Activated CD4-positive, alpha-beta T cell treated with anti-CD3 and anti-CD28 coated beads, Interleukin-2, amount 50 U/mL, for 16 hours (primary cell): ENCODE measurements at places on chromosomes 3 and 15.
A peak's percentile ranks its signal among the peaks of the same experiment; 100 is the strongest.

DNA sequence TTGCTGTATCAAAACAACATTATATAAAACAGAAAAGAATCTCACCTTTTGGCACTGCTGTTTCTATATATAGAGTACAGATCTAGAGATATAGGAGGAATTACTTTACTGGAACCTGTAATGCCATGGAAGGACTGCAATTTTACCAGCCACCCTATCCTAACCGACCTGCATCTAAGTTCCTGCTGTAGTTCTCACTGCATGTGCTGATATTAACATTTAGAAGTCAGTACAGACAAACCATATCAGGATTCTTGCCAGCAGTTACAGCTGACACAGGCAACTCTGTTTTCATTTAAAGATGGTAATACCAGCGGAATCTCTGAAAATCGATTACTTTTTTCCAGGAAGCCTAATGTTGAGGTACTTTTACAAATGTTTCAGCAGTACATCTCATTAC, 73.4 kb upstream of the MYO5C start:
- no peak for DNase-seq

GRCh38 chr3:146702237-146702636, 97.1 kb upstream of the PLSCR5 start:
- no peak for DNase-seq

DNA sequence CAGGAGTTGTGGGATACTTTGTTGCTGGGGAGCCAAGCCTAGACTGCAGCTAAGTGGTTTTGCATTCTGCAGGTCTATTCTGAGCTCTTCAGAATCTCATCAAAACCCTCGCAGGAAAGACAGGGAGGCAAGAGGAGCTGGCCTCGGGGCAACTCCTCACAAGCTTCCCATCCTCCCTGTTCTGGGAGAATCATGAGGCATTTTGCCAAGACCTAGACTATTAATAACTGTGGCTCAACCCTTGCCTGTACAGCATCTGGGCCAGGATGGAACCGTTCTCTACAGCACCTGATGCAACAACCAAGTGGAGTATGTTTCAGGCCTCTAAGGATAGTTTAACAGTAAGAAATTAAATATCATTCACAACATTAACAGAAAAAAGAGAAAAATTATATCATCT, 20.2 kb upstream of the SLC6A20 start:
- DNase-seq = no peak

GRCh38 chr15:93895976-93896770, 335.2 kb upstream of the MCTP2 start:
- DNase-seq = no peak

GRCh38 chr3:71423151-71423906, 160.2 kb downstream of the FOXP1 start:
- no peak for DNase-seq

GRCh38 chr3:99625237-99625622, 13.2 kb upstream of the COL8A1 start:
- DNase-seq = no peak

DNA sequence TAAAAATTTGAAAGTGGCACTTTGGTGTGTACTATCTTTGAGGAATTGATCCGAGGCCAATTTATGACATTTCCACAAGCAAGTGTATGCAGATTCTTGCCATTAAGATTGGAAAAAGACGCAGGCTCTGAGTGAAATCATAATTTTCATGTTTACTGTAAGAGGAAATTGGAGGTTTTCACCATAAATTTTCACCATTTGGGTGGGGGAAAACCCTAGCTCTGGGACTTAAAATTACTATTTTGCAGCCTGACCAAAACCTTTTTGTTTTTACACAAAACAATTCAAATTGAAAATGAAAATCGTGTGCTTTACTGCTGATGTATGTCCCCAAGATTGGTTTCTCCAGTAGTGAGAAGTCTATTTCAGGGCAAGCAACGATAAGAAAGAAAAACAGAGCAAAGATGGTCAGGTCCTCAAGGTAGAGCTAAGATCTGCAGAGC, 282.6 kb downstream of the FOXP1 start:
- peak; percentile 86 for DNase-seq

- no peak for DNase-seq
These were observed 112.1 kb downstream of the IQSEC1 start for GRCh38 chr3:12961007-12961696.

GRCh38 chr3:123758081-123758564, 126.0 kb downstream of the MYLK start:
- no peak for DNase-seq

DNA sequence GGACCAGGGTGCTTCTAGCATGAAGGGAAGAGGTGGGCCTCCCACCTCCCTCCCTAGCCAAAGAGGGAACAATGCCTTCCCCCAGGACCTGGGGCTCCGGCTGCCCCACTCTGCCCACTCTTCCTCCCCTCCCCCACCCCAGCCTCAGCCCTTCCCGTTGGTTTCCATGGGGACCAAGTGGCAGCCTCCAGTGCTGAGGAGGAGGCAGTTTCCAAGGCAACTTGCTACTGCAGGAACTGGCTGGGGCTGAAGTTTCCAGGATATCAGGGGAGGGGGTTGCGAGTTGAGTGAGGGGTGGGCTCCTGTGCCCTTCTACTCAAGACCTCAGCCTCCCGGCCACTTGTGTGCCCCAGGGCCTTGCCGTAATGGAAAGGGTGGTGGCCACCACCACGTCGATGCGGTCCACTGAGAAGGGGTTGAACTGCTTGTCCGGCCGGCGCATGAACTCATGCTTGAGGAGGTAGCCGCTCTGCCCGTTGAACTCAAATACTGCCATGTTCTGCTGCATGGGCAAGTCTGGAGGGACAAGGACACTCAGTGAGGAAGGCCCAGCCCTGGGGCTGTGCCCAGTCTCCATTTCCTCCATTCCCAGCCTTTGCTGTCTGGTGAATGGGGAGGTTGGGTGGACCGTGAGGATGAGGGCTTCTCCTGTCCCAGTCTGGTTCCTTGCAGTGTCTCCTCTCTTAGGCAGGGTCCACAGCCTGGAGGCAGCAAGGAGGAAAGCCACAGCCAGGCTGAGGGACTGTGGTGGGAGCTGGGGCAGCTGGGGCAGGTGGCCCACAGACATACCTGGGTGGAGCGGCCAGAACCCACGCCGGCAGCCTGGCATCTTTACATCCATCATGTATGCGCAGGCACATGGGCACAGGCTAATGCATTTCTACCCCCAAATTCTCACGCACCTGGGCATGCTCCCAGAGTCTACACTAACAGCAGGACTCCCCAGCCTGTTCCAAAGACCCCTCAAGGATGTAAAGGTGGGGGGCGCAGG, 11.3 kb upstream of the ANKRD63 start:
- DNase-seq = no peak

DNA sequence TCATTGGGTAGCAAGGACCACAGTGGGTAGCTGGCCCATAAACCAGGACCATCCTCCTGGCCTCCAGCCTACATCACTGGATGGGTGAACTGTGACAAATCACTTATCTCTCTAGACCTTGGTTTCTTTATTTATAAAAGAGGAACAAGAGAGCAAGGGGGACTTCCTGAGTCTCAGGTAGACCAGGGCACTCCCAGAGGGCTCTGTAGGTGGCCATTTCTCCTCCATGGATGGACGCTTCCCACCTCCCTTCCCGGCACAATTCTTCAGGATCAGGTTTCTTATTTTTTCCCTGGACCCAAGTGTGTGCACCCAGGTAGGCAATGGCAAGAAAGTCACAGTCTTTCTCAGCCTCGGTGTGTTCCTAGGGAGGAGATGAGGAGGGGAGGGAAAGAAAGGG, 41.4 kb upstream of the SPATA12 start:
- no peak for DNase-seq

DNA sequence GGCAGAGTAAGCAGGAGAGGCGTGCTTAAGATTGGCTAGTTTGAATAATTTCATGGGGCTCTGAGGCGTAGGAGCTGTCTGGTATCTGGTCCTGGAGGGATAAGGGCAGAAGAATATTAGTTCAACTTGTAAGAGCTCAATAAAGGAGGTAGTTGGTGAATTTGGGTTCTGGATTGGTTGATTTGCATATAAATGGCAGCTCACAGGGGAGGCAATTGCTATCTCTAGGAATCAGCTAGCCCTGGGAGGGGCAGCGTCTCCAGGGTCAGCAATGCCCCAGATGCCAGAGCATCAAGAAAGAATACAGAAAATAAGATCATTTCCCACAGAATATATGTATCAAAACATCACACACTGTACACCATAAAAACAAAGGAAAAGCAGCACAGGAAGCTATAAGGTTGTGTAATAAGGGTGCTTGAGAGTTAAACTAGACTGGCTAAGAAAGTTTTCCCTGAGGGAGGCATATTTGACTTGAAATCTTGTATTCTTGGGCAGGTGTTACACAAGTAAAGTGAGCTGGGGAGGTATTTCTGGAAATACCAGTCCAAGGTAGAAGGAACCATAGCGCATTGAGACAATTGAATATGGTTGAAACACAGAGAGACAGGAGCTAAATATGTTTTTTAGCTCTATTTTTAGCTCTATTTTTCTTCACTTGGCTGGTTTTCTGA, 6.1 kb downstream of the MOBP start:
- DNase-seq = no peak

DNA sequence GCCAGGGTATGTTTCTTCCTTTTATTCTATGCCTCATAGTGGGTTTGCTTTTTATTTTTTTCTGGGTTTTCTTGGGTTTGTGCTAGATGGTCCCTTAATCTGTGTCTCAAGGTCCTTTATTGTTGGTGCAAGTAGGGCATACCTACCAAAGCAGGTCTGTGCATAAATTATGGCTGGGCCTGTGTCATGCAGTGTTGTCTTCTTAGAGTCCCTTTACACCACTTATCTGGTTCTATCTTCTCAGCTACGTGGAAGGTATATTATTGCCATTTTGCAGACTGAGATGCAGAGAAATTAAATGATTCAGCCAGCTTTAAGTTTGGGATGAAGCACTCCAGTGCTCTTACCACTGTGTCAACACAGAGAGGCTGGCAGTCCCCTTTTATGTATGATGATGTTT, 293.5 kb upstream of the SOX2 start:
- DNase-seq = no peak

DNA sequence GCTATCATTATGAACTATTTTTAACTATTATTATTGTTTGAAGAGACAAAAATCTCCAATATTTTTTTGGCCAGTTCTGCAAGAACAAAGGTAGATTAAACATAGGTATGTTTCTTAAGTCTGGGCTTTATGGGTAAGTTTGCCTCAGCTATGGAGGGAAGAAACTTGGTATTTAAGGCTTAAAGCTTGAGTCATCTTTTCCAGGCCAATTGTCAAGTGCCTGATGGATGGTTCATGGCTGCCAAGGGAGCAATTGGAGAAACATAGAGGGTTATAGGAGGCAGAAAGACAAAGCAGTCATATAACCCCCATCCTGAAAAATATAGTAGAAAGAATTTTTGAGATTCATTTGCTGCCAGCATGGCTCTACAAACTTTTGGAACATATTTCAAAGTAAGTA, 7.2 kb upstream of the STAC start:
- no peak for DNase-seq

- DNase-seq = no peak
These were observed 27.5 kb downstream of the CCDC12 start for GRCh38 chr3:46948830-46949671.

DNA sequence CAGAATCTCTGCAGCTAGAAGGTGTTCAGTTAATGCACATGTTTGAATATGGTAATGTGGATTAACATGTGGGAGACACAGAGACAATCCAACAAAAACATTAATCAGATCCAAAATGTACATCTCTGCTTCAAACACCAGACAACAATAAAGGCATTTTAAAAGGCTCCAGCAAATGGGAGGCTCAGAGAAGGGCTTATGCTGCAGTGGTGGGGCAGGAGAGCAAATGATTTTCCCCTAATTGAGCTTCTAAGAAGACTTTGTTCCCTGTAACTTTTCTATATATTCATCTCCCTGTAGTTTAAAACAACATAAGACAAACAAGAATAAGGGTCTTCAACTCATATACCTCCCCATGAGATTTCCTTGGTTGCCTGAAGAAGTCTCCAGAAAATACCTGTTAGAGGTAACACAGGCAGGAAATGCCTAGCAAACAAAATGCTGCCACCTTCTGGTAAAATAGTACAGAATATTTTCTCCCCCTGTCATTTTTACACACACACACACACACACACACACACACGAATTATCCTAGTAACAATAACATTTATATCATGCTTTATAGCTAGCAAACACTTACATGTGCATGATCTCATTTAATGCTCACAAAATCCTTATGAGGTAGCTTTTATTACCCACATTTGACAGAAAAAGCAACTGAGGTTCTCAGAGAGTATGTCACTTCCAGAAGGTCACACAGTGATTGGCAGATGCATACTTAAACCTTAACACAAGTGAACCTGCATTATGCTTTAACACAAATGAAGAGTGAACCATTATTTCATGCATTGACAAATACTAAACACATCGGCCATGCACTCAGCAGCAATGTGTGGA, 123.4 kb upstream of the MB21D2 start:
- DNase-seq = peak; percentile 51

DNA sequence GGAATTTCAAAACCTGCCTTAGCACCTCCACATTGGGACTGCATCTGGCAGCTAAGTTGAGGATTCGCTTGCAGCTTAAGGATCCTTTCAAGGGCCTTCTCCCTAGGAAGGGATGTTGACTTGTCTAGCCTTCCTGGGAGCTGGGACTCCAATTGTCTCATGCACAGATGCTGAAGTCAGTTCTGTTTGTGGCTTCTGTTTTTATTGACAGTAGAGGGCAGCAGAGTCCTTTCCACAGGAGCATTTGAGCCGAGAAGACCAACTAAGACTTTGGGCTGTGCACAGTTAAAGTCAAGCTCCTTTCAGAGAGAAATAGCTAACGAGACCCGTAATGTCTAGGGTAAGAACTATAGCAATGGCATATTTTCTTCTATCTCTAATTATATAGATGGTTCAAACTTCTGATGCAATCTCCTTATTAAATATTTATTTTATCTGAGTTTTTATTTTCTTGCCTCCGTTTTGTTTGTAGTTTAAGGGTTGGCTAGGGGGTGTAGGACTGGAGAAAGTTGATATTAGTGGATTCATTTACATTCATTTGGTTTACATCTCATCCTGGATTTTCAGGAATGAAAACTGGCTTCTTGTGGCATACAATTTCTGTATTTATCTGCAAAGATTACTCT, 59.7 kb upstream of the KBTBD8 start:
- peak; percentile 58 for DNase-seq

GRCh38 chr3:169344465-169344864, 319.0 kb downstream of the MECOM start:
- DNase-seq = peak; percentile 0

GRCh38 chr15:61364871-61365270, 135.8 kb upstream of the RORA start:
- no peak for DNase-seq

DNA sequence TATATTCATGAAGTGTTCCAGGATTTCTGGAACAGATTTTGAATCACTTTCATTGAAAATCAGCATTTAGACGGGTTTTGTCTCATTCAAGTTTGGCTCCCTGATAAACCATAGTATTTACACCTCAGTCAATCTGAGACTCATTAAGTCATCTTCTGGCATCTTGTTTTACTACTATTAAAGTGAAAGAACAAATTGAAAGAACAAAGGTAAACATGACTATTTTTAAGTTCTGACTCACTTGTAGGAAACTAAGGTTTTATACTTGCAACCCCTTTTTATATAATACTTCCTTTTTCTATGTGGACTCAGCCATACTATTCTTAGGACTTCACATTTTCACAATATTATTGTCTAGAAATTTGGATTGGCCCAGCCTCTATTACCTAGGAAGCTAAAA, 854.4 kb downstream of the SQOR start:
- DNase-seq = no peak
